Hematopoietic multipotent progenitor cell treated with erythropoietin and hydrocortisone succinate and interleukin-3 and kit ligand, for 6 days (in vitro differentiated cells): ENCODE measurements at places on chromosomes 16 and 17.

- no peak for DNase-seq
Observed at GRCh38 chr17:43979671-43980070, 24.8 kb upstream of the NAGS start.

DNA sequence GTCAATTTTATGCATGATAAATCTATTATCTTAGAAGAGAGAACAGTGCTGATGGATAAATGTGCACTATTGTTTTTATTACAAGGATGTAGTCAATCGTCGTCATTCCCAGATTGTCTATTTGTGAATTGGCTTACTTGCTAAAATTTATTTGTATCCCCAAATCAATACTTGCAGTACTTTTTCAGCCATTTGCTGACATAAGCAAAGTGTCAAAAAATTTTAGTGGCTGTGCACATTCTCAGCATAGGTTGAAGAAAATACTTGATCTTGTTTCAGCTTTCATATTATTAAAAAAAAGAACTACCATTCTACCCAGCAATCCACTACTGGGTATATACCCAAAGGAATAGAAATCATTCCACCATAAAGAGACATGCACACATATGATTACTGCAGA, 477.9 kb upstream of the CA10 start:
- DNase-seq: no peak

DNA sequence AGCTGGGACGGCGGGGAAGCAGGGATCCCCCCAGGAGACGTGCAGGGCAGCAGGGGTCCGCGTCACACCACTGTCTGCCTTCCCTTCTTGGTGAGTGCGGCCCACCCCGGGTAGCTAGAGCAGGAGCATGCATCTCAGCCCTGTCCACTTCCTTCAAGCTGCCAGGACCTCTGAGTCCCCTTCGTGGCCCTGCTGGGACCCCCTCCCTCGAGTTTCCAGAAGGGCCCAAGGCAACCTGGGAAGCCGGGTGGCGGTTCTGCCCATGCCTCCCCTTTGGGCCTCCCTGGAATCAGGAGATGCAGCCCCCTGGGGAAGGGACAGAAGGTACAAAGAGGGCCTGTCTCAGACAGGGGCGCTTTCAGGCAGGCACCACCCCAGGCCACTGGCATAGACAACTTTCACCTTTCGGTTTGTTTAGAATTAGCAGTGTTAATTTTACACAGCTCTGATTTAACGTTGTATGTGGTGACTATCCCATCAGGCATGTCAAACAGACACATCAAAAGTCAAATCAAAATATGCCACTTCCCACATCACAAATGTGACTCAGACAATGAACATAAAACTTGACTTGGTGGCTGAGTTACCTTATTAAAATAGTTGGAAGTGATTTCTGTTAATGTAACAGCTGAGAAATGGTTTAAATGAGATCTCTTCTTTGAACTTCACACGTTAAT, 94.5 kb upstream of the METRNL start:
- no peak for DNase-seq

DNA sequence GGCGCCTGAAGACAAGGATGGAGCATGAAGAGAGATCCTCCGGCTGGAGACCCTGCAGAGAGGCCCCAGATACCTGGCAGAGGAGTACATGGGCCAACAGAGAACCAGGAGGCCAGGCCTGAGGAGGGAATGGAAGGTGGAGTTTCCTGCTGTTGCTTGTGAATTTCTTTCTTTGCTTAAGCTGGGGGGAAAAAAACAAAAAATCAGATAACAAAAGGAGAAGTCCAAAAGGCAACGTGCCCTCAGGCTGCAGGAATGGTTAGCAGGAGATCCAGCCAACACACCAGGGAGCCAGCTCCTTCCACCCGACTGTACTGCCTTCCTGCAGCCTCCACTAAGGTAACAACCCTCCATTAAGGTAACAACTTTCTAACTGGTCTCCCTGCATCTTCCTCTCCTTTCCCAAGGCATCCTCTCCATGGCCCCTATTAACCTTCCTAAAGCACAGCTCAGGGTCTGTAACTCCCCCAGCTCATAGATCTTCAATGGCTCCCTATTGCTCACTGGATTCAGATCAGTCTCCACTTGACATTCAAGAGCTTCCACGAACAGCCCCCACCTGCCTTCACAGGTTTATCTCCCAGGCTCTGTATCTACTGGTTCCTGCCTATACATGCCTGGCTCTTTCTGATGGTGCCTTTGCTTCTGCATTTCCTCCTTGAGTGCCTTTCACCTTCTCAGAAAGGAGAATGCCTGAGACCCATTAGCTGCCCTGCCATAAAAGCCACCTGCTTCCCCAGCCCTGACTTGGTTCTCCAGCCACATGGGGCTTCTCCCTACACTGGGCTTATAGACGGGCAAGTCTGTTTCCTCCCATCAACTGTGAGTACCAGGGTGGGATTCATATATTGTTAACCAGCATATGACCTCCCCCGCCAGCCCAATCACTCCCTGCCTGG, 725 bp upstream of the ARL5C start:
- no peak for DNase-seq

DNA sequence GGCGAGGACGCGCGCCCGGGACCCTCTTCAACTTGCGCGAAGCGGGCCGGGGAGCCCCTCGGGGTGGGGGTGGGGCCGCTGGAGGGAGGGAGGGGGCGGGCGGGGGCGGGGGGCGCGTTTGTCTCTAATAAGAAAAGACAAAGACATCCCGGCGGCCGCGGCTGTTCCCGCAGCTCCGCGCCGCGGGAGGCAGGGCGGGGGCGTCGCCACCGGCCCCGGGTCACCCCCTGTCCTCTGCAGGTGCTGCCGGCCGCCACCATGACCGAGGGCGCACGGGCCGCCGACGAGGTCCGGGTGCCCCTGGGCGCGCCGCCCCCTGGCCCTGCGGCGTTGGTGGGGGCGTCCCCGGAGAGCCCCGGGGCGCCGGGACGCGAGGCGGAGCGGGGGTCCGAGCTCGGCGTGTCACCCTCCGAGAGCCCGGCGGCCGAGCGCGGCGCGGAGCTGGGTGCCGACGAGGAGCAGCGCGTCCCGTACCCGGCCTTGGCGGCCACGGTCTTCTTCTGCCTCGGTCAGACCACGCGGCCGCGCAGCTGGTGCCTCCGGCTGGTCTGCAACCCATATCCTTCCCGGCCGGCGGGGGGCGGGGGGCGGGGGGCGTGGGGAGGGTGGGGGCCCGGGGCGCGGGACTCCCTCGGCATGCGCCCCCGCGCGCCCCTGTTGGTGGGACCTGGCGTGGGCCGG, 714 bp downstream of the CACNA1H start:
- DNase-seq: no peak

DNA sequence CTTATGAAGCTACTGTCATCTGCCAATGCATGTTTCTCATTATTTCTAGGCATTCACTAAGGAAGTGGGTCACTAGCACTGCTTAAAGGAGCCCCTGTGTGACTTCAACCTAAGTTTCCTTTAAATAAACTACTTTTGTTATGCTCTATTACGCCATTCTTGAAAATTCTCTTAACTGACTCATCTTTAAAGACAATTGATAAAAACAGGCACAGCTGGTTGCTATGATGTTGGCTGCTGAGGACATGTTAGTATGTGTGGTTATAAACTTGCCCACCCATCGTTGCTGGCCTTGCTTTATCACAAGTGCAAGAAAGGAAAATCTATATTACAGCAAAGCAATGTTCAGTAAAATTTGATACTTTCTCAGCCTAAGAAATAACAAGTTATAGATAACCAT, 75.8 kb upstream of the CNTNAP4 start:
- no peak for DNase-seq

DNA sequence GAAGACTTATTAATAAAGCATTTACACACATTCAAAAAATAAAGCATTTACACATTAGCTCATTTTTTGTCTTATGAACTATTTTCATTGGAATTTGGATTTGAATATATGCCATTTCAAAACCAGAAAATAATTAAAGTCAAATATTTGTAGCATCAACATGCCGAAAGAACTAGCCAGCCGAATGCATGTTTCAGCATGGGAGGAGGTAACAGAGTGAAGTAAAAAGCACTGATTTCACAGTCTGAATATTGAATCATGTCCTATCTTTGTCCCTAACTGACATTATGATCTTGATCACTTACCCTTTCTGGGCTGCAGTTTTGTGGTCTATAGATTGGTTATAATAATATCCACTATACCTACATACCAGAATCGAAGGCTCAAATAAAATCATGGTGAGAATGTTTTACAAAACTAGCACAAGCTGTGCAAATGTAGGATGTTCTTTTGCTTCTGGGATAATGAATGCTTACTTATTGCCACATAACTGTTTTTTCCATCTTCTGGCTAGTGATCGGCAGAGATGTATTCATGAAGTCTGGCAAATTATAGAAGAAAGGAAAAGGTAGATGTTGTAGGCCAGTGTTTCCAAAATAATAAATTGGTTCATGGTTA, 84.7 kb downstream of the TUBD1 start:
- DNase-seq: no peak

DNA sequence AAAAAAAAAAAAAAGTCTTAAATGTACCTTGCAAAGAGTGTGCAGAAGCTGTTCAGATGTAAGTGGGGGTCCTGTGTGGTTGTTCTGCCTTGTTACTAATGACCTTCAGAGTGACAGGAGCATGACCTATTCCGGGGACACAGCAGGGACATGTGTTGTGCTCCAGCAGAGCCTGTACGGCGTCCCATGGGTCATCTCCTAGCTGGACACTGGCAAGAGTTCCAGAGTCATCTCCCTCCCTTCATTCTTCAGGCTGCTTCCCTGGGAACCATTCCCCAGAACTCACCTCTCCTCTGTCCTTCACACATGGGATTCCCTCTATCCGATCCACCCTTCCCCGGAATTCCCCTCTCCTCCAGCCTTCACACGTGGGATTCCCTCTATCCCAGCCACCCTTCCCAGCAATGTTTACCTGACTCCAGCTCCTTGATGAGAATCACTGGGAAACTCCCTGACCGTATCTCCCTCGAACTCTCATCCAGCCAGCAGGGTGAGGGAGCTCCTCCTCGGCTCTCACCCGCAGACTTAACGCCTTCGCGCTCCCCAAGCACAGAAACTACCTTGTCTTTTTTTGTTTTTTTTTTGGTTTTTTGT, 85.8 kb downstream of the MRM3 start:
- no peak for DNase-seq

- no peak for DNase-seq
Observed at GRCh38 chr17:44333371-44333770, 8.7 kb upstream of the SLC25A39 start.

DNA sequence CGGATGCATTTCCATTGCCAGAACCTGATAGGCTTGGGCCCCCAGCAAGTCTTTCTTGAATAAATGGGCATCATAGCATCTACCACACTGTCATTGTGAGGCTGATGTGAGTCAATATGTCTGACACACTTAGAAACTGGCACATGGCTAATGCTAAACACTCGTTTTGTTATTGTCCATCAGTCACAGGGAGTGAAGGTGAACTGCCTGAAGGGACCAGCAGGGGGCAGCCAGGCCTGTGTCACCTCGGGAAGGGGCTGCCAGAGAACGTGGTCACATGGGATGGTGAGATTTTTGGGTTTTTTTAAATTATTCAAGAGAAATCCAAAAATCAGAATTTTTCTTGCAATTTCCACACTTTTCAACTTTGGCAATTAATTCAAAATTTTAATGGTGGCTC, 831 bp upstream of the RCVRN start:
- peak; percentile 57 for DNase-seq

- no peak for DNase-seq
Observed at GRCh38 chr16:77548766-77549165, 113.9 kb upstream of the ADAMTS18 start.

- DNase-seq: no peak
Observed at GRCh38 chr17:39740357-39741111, 2.8 kb downstream of the GRB7 start.

DNA sequence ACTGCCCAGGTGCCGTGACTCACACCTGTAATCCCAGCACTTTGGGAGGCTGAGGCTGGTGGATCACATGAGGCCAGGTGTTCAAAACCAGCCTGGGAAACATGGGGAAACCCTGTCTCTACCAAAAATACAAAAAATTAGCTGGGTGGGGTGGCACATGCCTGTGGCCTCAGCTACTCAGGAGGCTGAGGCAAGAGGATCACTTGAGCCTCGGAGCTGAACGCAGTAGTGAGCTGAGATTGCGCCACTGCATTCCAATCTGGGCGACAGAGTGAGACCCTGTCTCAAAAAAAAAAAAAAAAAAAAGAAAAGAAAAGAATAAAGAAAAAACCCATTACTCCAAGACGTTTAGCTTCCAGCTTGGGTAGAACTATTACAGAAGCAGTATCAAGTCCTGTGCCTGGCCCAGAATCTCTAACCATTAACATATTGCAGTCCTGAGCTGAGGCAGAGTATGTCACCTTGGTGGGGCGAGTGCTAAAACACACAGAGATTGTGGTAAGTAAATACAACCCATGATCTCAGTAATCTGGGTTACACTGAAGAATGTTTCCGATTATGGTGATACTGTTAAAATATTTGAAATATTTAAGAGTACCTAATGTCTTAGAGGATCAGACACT, 23.2 kb upstream of the CFAP20 start:
- DNase-seq: no peak

GRCh38 chr16:69888005-69888590, 63.0 kb upstream of the CLEC18A start:
- no peak for DNase-seq

DNA sequence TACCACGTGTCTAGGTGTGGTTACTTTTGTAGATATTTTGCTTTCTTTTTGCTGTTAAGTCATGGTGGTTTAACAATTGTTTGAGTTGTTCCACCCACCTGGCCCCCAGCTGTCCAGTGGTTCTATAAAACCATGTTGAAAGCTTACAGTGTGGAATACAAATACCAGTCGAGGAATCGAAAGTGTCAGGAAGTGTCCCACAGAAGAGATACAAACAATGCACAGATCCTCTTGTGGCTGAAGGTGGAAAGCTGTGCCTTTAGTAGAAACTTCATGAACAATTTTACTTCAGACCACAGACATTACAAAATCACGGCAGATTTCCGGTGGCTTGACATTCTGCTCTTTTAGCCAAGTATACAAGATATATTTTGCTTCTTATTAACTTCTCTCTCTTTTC, 782.4 kb upstream of the SOX9 start:
- DNase-seq: no peak

- DNase-seq: no peak
Observed at GRCh38 chr16:68700831-68701230, 36.3 kb upstream of the CDH1 start.

DNA sequence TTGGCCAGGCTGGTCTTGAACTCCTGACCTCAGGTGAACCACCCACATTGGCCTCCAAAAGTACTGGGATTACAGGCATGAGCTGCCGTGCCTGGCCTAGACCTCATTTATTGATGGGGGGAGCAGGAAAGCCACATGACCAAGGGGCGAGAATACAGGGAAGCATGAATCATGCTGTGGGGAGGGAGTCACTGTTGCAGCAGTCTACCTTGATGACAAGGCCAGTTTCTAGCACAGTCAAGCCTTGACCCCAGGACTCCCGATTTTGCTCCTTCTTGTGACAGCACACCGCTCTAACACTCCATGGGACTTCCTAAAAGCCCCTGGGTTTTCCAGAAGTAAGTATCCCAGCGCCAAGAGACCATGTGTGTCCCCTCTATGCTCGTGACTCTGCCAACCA, 42.9 kb upstream of the IRF8 start:
- DNase-seq: no peak

GRCh38 chr17:42288803-42289610, 709 bp downstream of the STAT5A start:
- peak; percentile 86 for DNase-seq

- no peak for DNase-seq
Observed at GRCh38 chr17:72332367-72332766, 211.5 kb downstream of the SOX9 start.
